ENCODE measurements at places on chromosomes 6 and 20. TPM values are rescaled to one million over a fixed set of nuclear protein-coding genes. Genes with fewer than 3 reads are reported as not detected.

Gene BPIFB4
- total RNA-seq: not detected

Gene OPRM1
- total RNA-seq: not detected

Gene SLC26A8
- 0.07 TPM for total RNA-seq

Gene IL20RA
- 0.20 TPM for total RNA-seq

Gene ADISSP
- 17.5 TPM for total RNA-seq

Gene TFAP2B
- total RNA-seq: 0.13 TPM

Gene MOXD1
- total RNA-seq: 41.5 TPM

Gene MAP7
- 1.3 TPM for total RNA-seq

Gene GSTA1
- 0.26 TPM for total RNA-seq

Gene NRSN1
- not detected for total RNA-seq

Gene AFG1L
- 4.6 TPM for total RNA-seq

Gene VSX1
- total RNA-seq: not detected

Gene EYA2
- 0.03 TPM for total RNA-seq

Gene POM121L2
- total RNA-seq: not detected

Gene HLA-F
- 2.9 TPM for total RNA-seq

Gene C2
- 1.7 TPM for total RNA-seq

Gene GMPR
- 11.6 TPM for total RNA-seq

Gene TSPO2
- not detected for total RNA-seq

Gene OR2H2
- not detected for total RNA-seq

Gene ANGPT4
- not detected for total RNA-seq

Gene GDAP1L1
- total RNA-seq: not detected

Gene WFDC10B
- not detected for total RNA-seq

Gene POU5F1
- total RNA-seq: 1.3 TPM

Gene UBD
- not detected for total RNA-seq

Gene GFRAL
- not detected for total RNA-seq

Gene CD40
- total RNA-seq: 8.8 TPM

Gene SLCO4A1
- 0.30 TPM for total RNA-seq

Gene KHDC1L
- total RNA-seq: not detected

Gene F13A1
- total RNA-seq: not detected

Gene SNHG17
- total RNA-seq: 4.6 TPM

Gene CAGE1
- 0.07 TPM for total RNA-seq

Gene ARMC12
- 0.26 TPM for total RNA-seq

Gene DCBLD1
- total RNA-seq: 39.2 TPM

Gene KATNA1
- 22.8 TPM for total RNA-seq

Gene CST1
- 31.1 TPM for total RNA-seq

Gene ZNF341
- total RNA-seq: 2.0 TPM

Gene TP53TG5
- not detected for total RNA-seq

Gene FKBP1C
- total RNA-seq: 2.9 TPM

Gene PDYN
- not detected for total RNA-seq

Gene MMP24
- total RNA-seq: 0.98 TPM

Gene B3GAT2
- total RNA-seq: not detected

All from smooth muscle cell of the pulmonary artery (primary cell).